ENCODE measurements at places on chromosomes 1 and 21.

DNA sequence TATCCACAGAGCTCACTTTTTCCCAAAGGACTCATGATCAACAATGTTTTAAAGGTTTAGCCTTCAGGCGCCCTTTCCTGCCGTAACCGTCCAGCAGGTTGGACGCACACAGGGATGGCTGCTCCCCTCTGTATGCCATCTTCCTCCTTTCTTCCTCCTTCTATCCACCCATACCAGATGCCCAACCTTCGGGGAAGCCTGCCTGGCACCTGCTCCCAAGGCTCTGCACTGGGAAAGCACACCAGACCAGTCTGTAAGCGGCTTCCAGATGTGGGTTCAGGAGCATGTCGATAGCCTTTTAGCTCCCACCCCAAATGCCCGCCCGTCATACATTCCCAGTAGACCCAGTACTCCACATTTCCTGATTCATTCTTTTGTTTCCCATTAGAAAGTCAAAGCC is 52.9 kb downstream of the STUM start:
- no peak for DNase-seq

- DNase-seq, result no peak
These were observed 323.3 kb downstream of the KCTD3 start for GRCh38 chr1:215890438-215890837.

- no peak for DNase-seq
These were observed 77.9 kb upstream of the EDEM3 start for GRCh38 chr1:184832517-184832916.

DNA sequence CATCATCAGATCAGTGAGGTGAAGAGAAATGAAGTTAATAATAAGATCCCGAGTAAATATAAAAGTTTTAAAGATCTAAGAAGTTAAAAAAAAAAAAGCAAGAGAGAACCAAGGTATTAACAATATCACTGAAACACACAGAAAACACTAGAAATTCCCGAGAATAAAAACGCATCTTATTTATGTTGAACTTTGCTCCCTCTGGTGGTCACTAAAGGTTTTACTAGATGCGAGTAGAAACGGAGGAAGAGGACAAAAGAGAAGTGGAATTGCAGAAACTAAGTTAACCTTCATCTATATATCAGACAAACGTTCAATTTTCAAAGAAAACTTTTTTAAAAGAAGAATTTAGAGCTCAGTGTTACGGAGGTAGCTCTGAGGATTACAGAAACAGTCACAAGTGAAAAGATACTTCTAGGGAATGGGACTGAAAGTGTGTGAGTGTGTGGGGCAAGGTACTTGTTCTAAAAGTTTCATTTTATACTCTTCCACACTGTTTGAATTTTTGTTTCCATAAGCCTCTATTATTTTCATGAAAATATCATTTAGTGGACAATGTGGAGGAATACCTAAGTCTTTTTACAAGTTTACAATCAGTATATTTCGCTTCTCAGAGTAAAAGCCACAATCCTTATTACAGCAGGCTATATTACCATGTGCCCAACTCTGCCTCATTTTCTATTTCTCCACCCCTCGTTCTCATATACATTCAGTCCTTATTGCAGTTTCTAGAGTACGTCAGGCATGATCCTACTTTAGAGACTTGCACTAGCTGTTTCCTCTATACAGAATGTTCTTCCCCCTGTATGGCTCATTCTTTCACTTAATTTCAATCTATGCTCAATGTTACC is 19.7 kb downstream of the ACBD6 start:
- peak; percentile 39 for DNase-seq

- peak; percentile 82 for DNase-seq
These were observed at the start of gene BTF3L4 for GRCh38 chr1:52056163-52056936. BTF3L4 (plus strand) TSS chr1:52056295; CDS start chr1:52059848, 3,553 bp downstream.

- no peak for DNase-seq
These were observed 7.3 kb downstream of the F11R start for GRCh38 chr1:161013488-161014230.

- no peak for DNase-seq
These were observed 133.2 kb upstream of the BARHL2 start for GRCh38 chr1:90850181-90850897.

- peak; percentile 74 for DNase-seq
These were observed 35.2 kb downstream of the SCYL3 start for GRCh38 chr1:169858467-169858866.

- DNase-seq, result no peak
These were observed 17.8 kb upstream of the MYCL start for GRCh38 chr1:39919545-39919944.

DNA sequence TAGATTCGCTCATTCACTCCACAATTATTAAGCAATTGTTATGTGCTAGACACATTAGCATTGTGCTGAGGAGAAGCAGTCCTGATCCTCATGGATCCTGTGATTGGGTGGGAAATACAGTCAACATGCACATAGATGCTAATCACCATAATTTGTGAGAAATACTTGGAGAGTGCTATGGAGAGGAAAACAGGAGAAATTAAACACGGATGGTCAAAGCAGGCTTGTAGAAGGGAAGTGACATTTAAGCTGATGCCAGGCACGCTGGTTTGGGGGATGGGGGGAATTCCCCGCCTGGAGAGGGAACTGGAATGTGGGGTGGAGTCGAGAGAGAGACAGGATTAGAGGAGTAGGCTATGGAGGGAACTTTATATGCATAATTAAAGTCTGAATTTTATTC is 52.2 kb upstream of the L1TD1 start:
- no peak for DNase-seq

- no peak for DNase-seq
These were observed 38.6 kb upstream of the CPLANE2 start for GRCh38 chr1:16275591-16275990.

DNA sequence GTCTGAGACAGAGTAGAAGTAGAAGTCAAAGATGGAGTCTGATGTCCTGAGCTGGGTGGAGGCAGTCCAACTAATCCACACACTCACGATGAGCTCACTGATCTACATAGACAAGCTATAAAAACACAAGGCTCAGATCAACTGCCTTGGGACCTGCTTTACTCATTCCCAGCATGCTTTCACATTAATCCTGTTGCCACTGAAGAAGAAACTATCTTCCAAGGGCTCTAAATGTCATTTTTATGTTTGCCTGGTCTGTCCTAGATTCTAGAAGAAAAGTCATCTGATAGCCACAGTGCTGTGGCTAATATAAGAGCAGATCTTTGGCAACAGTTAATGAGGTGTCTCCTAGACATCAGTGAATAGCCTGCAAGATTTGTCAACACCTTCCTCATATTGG is 522.7 kb downstream of the NUF2 start:
- DNase-seq, result no peak

DNA sequence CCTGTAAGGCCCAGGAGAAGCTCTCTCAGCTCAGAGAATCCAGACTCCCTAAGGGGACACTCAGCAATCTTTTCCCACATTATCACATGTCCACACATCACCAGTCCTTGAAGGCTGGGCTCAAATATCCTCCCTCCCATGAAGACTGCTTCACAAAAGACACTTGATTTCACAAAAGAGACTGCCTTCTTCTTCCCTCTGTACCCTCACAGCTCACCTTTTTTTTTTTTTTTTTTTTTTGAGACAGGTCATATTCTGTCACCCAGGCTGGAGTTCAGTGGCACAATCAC is 1.5 kb downstream of the CD58 start:
- DNase-seq, result peak; percentile 50

- no peak for DNase-seq
These were observed 10.2 kb upstream of the BECN2 start for GRCh38 chr1:241947354-241947753.

DNA sequence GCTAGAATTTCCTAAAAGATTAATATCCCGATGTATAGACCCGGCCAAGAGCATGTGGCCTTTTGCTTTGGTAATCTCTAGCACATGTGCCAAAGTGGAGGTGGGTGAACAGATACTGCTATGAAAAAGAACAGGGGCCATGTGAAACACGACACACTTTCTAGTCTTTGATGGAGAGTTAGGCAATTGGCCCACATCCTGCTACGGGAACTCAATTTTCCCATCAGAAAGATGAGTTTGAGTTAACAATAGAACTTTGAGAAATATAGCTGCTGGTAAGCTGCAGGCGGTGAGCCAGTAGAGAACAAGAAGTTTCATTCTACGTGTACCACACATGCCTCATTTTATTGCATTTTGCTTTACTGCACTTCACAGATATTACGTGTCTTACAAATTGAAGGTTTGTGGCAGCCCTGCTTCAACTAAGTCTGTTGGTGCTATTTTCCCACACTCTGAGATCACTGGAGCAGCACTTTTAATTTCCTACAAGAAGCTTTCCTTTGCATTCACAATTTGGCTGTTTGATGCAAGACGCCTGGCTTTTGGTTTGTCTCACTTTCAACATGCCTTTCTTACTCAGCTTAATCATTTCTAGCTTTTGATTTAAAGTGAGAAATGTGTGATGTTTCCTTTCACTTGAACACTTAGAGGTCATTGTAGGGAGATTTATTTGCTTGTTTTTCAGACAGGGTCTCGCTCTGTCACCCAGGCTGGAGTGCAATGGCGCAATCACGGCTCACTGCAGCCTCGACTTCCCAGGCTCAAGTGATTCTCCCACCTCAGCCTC is 46.3 kb downstream of the HTR6 start:
- peak; percentile 49 for DNase-seq

- DNase-seq, result no peak
These were observed 36.5 kb upstream of the BARHL2 start for GRCh38 chr1:90753556-90753955.

GRCh38 chr1:235648407-235648907 is 1.1 kb downstream of the GNG4 start:
- no peak for DNase-seq

DNA sequence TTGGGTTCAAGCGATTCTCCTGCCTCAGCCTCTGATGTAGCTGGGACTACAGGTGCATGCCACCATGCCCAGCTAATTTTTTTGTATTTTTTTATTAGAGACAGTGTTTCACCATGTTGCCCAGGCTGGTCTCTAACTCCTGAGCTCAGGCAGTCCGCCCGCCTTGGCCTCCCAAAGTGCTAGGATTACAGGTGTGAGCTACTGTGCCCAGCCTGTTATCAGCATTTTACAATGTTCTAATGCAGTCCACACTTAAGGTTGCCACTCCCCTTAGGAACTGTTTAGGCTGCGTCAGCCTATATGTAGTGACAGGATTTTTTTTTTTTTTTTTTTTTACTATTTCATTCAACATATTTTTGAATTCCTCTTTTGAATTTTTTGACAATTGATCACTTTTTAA is 30.2 kb downstream of the AGPAT3 start:
- DNase-seq, result no peak

DNA sequence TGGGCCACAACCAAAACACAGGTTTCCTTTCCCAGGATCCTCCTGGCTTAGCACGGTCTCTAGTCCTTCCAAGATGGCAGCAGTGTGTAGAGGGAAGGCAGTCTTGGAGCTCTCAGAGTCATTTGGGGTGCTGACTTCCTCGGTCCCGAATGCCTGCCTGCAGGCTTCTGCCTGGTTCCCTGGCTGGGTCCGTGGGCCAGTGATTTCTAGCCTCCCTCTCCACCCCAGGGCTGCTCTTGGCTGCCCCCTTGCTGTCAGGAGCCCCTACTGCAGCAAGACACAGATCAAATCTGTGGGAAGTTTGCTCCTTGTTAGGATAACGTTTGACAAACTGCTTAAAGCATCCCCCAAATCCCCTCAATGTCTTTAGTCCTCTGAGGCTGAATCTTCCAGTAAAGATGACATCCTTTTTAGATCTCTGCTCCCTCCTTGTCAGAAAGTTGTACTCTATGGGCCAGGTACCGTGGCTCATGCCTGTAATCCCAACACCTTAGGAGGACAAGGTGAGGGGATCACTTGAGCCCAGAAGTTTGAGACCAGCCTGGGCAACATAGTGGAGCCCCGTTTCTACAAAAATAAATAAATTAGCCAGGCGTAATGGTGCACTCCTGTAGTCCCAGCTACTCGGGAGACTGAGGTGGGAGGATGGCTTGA is 272.5 kb downstream of the RRAGC start:
- peak; percentile 28 for DNase-seq

- DNase-seq, result no peak
These were observed 23.2 kb upstream of the RGSL1 start for GRCh38 chr1:182426442-182427430.

DNA sequence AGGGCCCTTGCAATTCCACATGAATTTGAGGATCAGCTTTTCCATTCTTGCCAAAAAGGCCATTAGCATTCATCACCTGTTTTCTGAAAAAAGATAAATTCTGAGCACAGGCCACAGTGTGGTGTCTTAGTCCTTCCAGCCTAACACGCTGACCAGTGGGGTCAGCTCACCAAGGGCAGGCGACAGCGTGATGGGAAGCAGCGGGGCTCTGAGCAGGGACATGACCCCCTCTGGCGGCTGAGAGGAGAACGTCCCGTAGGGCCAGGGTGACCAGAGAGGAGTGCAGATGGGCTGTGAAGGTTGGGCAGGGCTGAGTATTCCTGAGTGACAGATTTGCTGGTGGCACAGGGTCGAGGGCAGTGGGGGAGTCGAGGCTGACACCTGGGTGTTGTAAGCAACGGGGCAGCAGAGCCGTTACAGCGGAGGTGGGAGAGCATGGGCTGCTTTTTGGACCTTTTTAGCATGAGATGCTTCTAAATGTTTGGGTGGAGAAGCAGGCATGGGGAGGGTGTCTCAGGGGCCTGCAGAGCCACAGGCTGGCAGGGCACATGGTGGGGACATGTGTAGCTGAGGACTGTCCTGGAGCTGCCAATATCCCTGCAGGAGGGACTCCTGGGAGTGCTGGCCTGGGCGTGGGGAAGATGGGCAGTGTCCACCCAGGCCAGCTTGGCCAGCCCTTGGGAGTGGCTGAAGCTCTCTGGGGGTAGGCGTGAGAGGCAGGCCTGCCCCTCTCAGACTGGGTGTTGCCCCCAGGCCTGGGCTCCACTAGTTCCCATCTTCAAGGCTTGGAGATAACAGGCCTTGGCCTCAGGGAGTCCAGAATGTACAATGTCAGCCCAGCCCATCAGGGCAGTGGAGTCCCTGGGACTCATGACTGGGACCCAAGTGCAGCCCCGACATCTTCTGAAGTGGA is 8.6 kb upstream of the CALML6 start:
- DNase-seq, result peak; percentile 70

- DNase-seq, result no peak
These were observed 43.7 kb downstream of the MRPL39 start for GRCh38 chr21:25563361-25564116.
